ENCODE measurements at places on chromosomes 7 and 10. TPM values are rescaled to one million over a fixed set of nuclear protein-coding genes. Genes with fewer than 3 reads are reported as not detected.
A peak's percentile ranks its signal among the peaks of the same experiment; 100 is the strongest.

Gene FAM25A
- total RNA-seq, result not detected

Gene MYO1G
- 0.58 TPM for total RNA-seq

Gene MOGAT3
- total RNA-seq, result not detected

Gene SEMA3D
- 19.8 TPM for total RNA-seq

Gene GARIN1A
- 0.53 TPM for total RNA-seq

Gene SEMA3E
- total RNA-seq, result 2.5 TPM

Gene SFTPA1
- total RNA-seq, result not detected

Gene NOS3
- 4.9 TPM for total RNA-seq

DNA sequence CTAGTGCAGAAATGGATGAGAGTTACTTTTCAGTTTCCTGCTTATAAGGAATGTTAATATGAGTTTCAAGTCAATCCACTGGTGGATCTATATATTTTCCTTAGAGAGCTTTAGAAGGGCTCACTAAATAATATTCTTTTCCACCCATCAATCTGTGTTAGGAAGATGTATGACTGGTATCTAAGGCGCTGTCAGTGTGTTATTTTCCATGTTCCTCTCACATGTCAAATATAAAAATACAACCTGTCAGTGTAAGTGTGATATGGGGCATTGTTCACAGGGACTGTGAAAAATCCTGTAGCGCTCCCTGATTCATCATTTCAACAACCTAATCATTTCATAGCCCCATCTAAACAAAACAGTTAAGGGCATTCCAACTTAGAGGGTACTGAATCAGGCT, 203.1 kb downstream of the TMEM26 start:
- H3K27ac ChIP-seq, result no peak overlapping the region
- no peaks in the 10 kb centered on the region for H3K27me3 ChIP-seq
- no peak overlapping the region for H3K4me3 ChIP-seq
- H3K4me1 ChIP-seq, result no peaks in the 10 kb centered on the region

DNA sequence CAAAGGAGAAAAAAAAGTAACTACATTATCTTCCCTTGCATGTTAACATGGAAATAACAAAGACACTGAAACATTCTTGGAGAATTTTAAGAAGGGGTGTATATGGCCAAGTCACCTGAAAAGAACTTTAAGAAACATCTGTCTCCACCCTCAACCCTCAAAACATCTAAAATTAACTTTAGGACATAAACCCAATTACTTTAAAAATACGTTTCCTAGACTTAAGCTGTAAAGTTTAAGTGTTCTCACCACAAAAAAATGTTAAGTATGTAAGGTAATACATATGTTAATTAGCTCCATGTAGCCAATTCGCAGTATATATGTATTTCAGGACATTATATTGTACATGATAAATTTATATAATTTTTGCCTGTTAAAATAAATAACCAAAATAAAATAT, 71.1 kb upstream of the GLCCI1 start:
- DNase-seq, result no peak
- no peaks in the 10 kb centered on the region for H3K27me3 ChIP-seq

- H3K27ac ChIP-seq, result peak overlapping the region; percentile 70
- DNase-seq, result peak; percentile 90
- peak overlapping the region; percentile 6 for H3K4me3 ChIP-seq
- no peaks in the 10 kb centered on the region for H3K27me3 ChIP-seq
These were observed 122.8 kb downstream of the UBE2H start for GRCh38 chr7:129829737-129830631.

DNA sequence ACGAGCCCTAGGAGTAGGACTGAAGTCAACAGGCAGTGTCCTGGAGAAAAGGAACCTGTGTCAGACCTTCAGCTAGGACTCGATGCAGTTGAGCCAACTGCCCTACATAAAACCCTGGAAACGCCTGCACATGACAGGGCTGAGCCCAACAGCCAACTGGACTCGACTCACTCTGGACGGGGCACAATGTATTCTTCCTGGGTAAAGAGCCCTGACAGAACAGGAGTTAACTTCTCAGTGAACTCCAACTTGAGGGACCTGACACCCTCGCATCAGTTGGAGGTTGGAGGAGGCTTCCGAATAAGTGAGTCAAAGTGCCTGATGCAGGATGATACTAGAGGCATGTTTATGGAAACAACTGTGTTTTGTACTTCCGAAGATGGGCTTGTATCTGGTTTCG, 93.5 kb downstream of the KMT2E start:
- no peaks in the 10 kb centered on the region for H3K27me3 ChIP-seq
- H3K36me3 ChIP-seq, result peaks cover 52% of the 10 kb centered on the region
- DNase-seq, result no peak
- H3K27ac ChIP-seq, result no peak overlapping the region
- H3K4me1 ChIP-seq, result no peaks in the 10 kb centered on the region

- DNase-seq, result no peak
- H3K36me3 ChIP-seq, result no peaks in the 10 kb centered on the region
- no peak overlapping the region for H3K27ac ChIP-seq
- H3K27me3 ChIP-seq, result peaks cover 5% of the 10 kb centered on the region
- H3K4me1 ChIP-seq, result no peaks in the 10 kb centered on the region
These were observed 150.1 kb upstream of the SHH start for GRCh38 chr7:155962191-155962967.

- DNase-seq, result no peak
- no peaks in the 10 kb centered on the region for H3K27me3 ChIP-seq
- no peaks in the 10 kb centered on the region for H3K36me3 ChIP-seq
- no peak overlapping the region for H3K27ac ChIP-seq
These were observed 562.8 kb downstream of the SUGCT start for GRCh38 chr7:40697653-40698052.

GRCh38 chr10:60778971-60779796, 906 bp downstream of the CDK1 start:
- H3K27me3 ChIP-seq, result no peaks in the 10 kb centered on the region
- no peaks in the 10 kb centered on the region for H3K36me3 ChIP-seq
- DNase-seq, result peak; percentile 38
- peak overlapping the region; percentile 80 for H3K27ac ChIP-seq
- peaks cover 5% of the 10 kb centered on the region for H3K4me1 ChIP-seq
- peak overlapping the region; percentile 78 for H3K4me3 ChIP-seq

DNA sequence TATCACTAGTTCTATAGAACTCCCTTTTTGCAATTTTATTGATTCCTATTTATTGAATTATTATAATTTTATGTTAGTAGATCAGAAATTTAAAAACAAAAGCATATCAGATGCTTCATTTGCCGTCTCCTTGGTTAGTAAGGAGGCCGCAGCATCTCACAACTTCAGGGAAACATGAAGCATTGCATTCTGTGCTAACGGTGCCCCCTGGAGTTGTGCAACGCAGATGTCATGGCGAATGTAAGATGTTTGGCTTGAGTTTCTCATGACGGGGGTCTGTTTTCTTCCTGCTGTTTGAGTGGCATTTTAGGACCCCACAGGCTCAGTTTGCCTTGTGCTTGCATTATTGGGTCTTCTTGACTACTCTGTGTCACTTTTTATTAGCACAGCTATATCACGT, 124.8 kb downstream of the CNNM2 start:
- H3K4me3 ChIP-seq, result no peak overlapping the region
- no peaks in the 10 kb centered on the region for H3K36me3 ChIP-seq
- peaks cover 4% of the 10 kb centered on the region for H3K4me1 ChIP-seq
- H3K27me3 ChIP-seq, result no peaks in the 10 kb centered on the region

GRCh38 chr10:132422903-132423825, 26.2 kb downstream of the PWWP2B start:
- peak overlapping the region; percentile 91 for H3K27ac ChIP-seq
- no peaks in the 10 kb centered on the region for H3K36me3 ChIP-seq
- peaks cover 85% of the 10 kb centered on the region for H3K4me1 ChIP-seq

DNA sequence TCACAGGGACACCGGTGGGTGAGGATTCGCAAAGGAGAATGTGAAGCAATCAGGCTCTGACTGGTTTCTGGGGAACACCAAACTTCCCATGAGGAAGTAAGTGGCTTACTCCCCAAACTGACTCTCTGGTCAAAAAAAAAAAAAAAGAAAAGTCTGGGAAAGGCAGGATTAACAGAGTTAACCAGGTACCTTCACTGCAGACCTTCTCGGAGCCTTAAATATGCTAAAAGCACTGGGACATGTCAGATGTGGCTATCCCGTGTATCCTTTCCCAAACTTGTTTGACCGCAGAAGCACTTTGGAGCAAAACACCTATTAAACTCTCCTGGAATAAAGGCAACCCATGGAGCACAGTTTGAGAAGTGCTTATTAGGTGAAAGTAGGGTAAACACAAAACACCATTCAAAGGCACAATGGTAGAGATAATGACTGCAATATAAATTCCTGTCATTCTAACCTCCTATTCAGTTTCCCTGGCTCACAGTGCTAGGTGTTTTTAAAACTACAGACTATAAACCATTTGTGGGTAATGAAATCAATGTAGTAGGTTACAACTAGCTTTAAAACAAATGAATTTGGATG, 44.1 kb upstream of the MXI1 start:
- H3K4me3 ChIP-seq, result no peak overlapping the region
- H3K4me1 ChIP-seq, result no peaks in the 10 kb centered on the region
- no peak for DNase-seq
- peaks cover 18% of the 10 kb centered on the region for H3K27me3 ChIP-seq
- H3K27ac ChIP-seq, result no peak overlapping the region
- H3K36me3 ChIP-seq, result no peaks in the 10 kb centered on the region

- H3K36me3 ChIP-seq, result no peaks in the 10 kb centered on the region
- H3K4me3 ChIP-seq, result no peak overlapping the region
- no peaks in the 10 kb centered on the region for H3K27me3 ChIP-seq
- no peak overlapping the region for H3K27ac ChIP-seq
- H3K4me1 ChIP-seq, result no peaks in the 10 kb centered on the region
These were observed 100.2 kb downstream of the GPR85 start for GRCh38 chr7:112986256-112987031.

- no peak for DNase-seq
- no peaks in the 10 kb centered on the region for H3K4me1 ChIP-seq
- no peak overlapping the region for H3K4me3 ChIP-seq
- no peaks in the 10 kb centered on the region for H3K27me3 ChIP-seq
- H3K27ac ChIP-seq, result no peak overlapping the region
These were observed 337.8 kb downstream of the SORCS1 start for GRCh38 chr10:106826716-106827115.

- H3K4me3 ChIP-seq, result no peak overlapping the region
- H3K27me3 ChIP-seq, result no peaks in the 10 kb centered on the region
- DNase-seq, result no peak
- no peak overlapping the region for H3K27ac ChIP-seq
- H3K36me3 ChIP-seq, result peaks cover 2% of the 10 kb centered on the region
These were observed 244.6 kb upstream of the GRB10 start for GRCh38 chr7:51027106-51027934.

GRCh38 chr7:42662862-42663261, 249.0 kb downstream of the C7orf25 start:
- no peaks in the 10 kb centered on the region for H3K27me3 ChIP-seq
- H3K36me3 ChIP-seq, result no peaks in the 10 kb centered on the region
- no peak overlapping the region for H3K4me3 ChIP-seq
- no peak overlapping the region for H3K27ac ChIP-seq
- H3K4me1 ChIP-seq, result no peaks in the 10 kb centered on the region

GRCh38 chr10:60896033-60896432, 48.0 kb downstream of the RHOBTB1 start:
- H3K4me3 ChIP-seq, result no peak overlapping the region
- peaks cover 9% of the 10 kb centered on the region for H3K36me3 ChIP-seq
- no peaks in the 10 kb centered on the region for H3K27me3 ChIP-seq
- peak overlapping the region; percentile 8 for H3K27ac ChIP-seq
- peaks cover 2% of the 10 kb centered on the region for H3K4me1 ChIP-seq
